CD4-positive, alpha-beta memory T cell (primary cell): ENCODE measurements at places on chromosomes 3 and 15.

GRCh38 chr15:39629371-39629770, 48.5 kb downstream of the THBS1 start:
- H3K27me3 ChIP-seq, result no peaks in the 10 kb centered on the region
- peak; percentile 63 for DNase-seq
- no peaks in the 10 kb centered on the region for H3K36me3 ChIP-seq
- H3K27ac ChIP-seq, result peak overlapping the region; percentile 62
- peaks cover 72% of the 10 kb centered on the region for H3K4me1 ChIP-seq
- no peak overlapping the region for H3K4me3 ChIP-seq

GRCh38 chr3:192371870-192372400, 355.4 kb downstream of the FGF12 start:
- no peaks in the 10 kb centered on the region for H3K4me1 ChIP-seq
- H3K27ac ChIP-seq, result no peak overlapping the region
- no peaks in the 10 kb centered on the region for H3K27me3 ChIP-seq
- H3K36me3 ChIP-seq, result no peaks in the 10 kb centered on the region
- DNase-seq, result no peak
- no peak overlapping the region for H3K4me3 ChIP-seq

GRCh38 chr15:47972738-47973137, 148.1 kb upstream of the SLC24A5 start:
- no peak for DNase-seq
- no peak overlapping the region for H3K27ac ChIP-seq
- H3K4me3 ChIP-seq, result no peak overlapping the region
- H3K4me1 ChIP-seq, result no peaks in the 10 kb centered on the region
- no peaks in the 10 kb centered on the region for H3K27me3 ChIP-seq

DNA sequence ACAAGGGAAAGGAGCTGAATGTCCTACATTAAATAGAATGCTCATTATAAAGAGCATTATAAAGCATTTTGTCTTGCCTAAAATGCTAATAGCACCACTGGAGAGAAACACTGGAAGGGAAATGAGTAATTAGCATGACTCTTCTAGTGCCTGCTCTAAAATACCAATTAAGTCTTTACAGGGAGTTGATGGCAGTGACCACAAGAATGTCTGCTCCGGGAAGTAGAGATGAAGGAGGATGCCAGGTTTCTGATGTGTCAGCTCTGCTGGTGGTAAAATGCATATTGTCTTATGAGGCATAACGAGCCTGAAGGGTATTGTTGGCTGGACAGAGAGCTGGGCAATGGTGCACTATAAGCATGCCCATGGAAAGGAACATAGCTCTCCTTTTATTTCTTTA, 49.5 kb downstream of the MYLK start:
- no peaks in the 10 kb centered on the region for H3K27me3 ChIP-seq
- H3K4me1 ChIP-seq, result no peaks in the 10 kb centered on the region
- no peaks in the 10 kb centered on the region for H3K36me3 ChIP-seq
- no peak overlapping the region for H3K4me3 ChIP-seq

GRCh38 chr3:125160606-125161371, 51.8 kb downstream of the SLC12A8 start:
- no peaks in the 10 kb centered on the region for H3K36me3 ChIP-seq
- H3K4me3 ChIP-seq, result no peak overlapping the region
- DNase-seq, result no peak
- no peaks in the 10 kb centered on the region for H3K4me1 ChIP-seq
- no peaks in the 10 kb centered on the region for H3K27me3 ChIP-seq
- no peak overlapping the region for H3K27ac ChIP-seq

DNA sequence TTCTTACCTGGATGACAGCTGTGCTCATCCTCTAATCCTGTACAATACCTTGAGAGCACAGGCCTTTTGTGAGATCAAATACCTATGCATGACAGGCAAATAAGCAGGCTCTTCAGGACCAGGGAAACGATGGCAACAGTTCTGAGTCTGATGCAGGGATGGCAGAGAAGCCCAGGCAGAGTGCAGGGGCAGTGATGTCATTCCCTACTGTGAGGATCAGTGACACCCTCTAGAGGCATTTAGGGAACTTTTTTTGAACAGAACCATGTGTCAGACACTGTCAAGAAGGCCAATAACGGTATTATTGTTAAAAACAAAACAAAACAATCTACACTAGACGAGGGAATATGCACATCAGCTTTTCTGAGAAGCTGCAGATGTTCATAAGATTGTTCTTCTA, 314.8 kb upstream of the CTDSPL start:
- H3K4me1 ChIP-seq, result no peaks in the 10 kb centered on the region
- H3K36me3 ChIP-seq, result no peaks in the 10 kb centered on the region
- H3K4me3 ChIP-seq, result no peak overlapping the region

- no peaks in the 10 kb centered on the region for H3K36me3 ChIP-seq
- no peak overlapping the region for H3K27ac ChIP-seq
- H3K27me3 ChIP-seq, result no peaks in the 10 kb centered on the region
- H3K4me1 ChIP-seq, result no peaks in the 10 kb centered on the region
Measured at GRCh38 chr3:134710313-134710680, 59.5 kb upstream of the KY start.

DNA sequence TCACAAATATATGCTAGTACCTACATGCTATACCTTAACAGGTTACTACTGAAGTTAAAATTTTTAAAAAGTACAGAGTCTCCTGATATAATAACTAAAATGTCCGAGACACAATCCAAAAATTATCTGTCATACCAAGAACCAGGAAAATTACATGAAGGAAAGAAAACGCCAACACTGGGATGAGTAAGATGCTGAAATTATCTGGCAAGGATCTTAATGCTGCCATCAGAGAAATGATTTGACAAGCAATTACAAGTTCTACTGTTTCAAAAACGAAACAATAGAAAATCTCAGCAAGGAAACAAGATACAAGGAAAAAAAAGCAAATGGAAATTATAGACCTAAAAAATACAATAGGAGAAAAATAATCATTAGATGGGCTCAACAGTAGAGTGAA, 92.5 kb downstream of the UBE3A start:
- H3K4me1 ChIP-seq, result no peaks in the 10 kb centered on the region
- peaks cover 7% of the 10 kb centered on the region for H3K36me3 ChIP-seq
- no peaks in the 10 kb centered on the region for H3K27me3 ChIP-seq

GRCh38 chr3:63863150-63864007, at the start of the genes ATXN7 and THOC7:
Gene ATXN7 (plus strand): TSS chr3:63863867. CDS start chr3:63912599, 48,732 bp downstream.
Gene THOC7 (minus strand): TSS chr3:63863805. CDS start chr3:63863790, 15 bp downstream.
- peak within 1 kb of the TSS; percentile 68 for H3K4me3 ChIP-seq
- H3K27me3 ChIP-seq, result no peaks in the 10 kb centered on the region
- peak; percentile 77 for DNase-seq
- H3K4me1 ChIP-seq, result peaks cover 40% of the 10 kb centered on the region
- no peaks in the 10 kb centered on the region for H3K36me3 ChIP-seq
- peak within 1 kb of the TSS; percentile 76 for H3K27ac ChIP-seq

- DNase-seq, result no peak
- H3K36me3 ChIP-seq, result no peaks in the 10 kb centered on the region
- H3K27me3 ChIP-seq, result no peaks in the 10 kb centered on the region
- H3K4me1 ChIP-seq, result no peaks in the 10 kb centered on the region
- no peak overlapping the region for H3K27ac ChIP-seq
- no peak overlapping the region for H3K4me3 ChIP-seq
Measured at GRCh38 chr15:49492830-49493229, 69.8 kb downstream of the FGF7 start.

- DNase-seq, result no peak
- no peak overlapping the region for H3K4me3 ChIP-seq
- H3K27me3 ChIP-seq, result no peaks in the 10 kb centered on the region
Measured at GRCh38 chr3:115040673-115041286, 106.3 kb downstream of the ZBTB20 start.

- H3K4me3 ChIP-seq, result no peak overlapping the region
- no peaks in the 10 kb centered on the region for H3K4me1 ChIP-seq
- H3K27ac ChIP-seq, result no peak overlapping the region
- DNase-seq, result no peak
- H3K27me3 ChIP-seq, result no peaks in the 10 kb centered on the region
Measured at GRCh38 chr3:54322354-54322753, 200.0 kb downstream of the CACNA2D3 start.

- H3K4me1 ChIP-seq, result peaks cover 11% of the 10 kb centered on the region
- no peak overlapping the region for H3K27ac ChIP-seq
- H3K27me3 ChIP-seq, result no peaks in the 10 kb centered on the region
- no peak for DNase-seq
Measured at GRCh38 chr3:13112521-13113345, 39.5 kb upstream of the IQSEC1 start.

GRCh38 chr3:45034612-45035252, 8.6 kb downstream of the CLEC3B start:
- no peak overlapping the region for H3K27ac ChIP-seq
- no peak for DNase-seq
- no peaks in the 10 kb centered on the region for H3K27me3 ChIP-seq

DNA sequence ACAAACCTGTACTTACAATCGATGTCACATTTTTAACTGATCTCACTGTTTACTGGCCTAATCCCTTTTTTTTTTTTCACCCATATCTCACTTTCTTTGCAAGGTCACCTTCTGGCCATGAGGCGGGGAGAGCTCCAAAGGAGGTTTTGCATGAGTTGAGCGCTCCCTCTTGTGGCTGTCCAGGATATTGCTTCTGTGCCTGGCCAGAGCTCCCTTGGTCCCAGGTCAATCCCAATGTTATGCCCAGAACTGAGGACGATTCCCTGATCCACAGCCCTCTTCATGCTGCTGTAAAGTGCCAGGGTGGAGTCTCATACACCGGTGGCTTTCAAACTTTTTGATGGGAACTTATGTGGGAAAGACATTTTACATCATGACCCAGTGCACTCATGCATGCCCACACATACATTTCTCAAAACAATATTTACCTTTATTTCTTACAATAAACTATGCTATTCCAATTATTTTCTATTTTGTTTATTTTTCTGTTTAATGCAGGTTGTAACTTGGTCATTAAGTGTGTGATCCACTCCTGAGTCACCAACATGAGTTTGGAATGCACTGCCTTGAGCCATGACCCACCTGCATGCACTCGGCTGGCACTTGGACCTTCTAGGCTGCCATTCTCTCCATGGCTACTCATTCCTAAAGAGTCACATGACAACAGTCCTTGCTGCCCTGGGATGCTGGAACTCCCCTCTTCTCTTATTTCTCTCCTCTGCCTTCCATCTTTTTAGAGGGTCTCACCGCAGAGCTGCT, 9.6 kb upstream of the SST start:
- H3K4me1 ChIP-seq, result no peaks in the 10 kb centered on the region
- no peak overlapping the region for H3K4me3 ChIP-seq
- no peak overlapping the region for H3K27ac ChIP-seq
- DNase-seq, result peak; percentile 52
- no peaks in the 10 kb centered on the region for H3K36me3 ChIP-seq

- H3K27me3 ChIP-seq, result no peaks in the 10 kb centered on the region
- no peak overlapping the region for H3K4me3 ChIP-seq
- H3K27ac ChIP-seq, result no peak overlapping the region
- DNase-seq, result no peak
- H3K36me3 ChIP-seq, result no peaks in the 10 kb centered on the region
Measured at GRCh38 chr3:94024385-94024784, 4.0 kb downstream of the STX19 start.

- no peak for DNase-seq
- H3K4me1 ChIP-seq, result no peaks in the 10 kb centered on the region
- H3K36me3 ChIP-seq, result no peaks in the 10 kb centered on the region
- H3K4me3 ChIP-seq, result no peak overlapping the region
Measured at GRCh38 chr3:120497818-120498217, 47.0 kb upstream of the FSTL1 start.

DNA sequence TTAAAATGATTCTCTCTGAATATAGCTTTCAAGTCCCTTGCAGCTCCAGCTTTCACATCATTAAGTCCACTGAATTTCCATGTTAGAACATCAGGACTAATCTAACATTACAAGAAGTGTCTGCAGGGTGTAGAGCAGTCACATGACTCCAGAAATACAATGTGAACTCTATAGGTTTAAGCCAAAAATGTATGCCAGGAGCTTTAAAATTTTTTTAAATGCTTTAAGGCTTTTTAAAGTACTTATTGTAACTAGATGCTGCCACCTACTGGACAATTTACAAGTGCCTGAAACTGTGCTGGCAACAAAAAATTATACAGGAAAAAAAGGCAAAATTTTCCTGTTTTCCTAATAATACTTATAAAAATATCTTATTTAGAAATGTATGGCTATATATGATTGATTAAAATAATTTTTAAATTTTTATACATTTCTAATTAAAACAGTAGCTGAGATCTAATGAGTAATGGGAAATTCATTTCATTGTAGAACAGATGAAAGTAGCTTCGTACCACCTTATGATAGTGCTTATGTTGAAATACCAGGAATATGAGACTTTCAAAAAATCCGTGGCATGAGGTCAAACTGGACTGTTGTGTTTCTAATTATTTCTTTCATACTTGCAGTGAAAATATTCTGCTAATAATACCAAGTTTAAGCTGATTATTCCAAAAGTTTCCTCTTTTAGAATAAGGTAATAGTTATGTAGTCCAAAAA, 25.7 kb downstream of the FSIP1 start:
- H3K36me3 ChIP-seq, result no peaks in the 10 kb centered on the region
- peak; percentile 55 for DNase-seq
- H3K4me3 ChIP-seq, result no peak overlapping the region
- no peaks in the 10 kb centered on the region for H3K27me3 ChIP-seq
- H3K27ac ChIP-seq, result no peak overlapping the region

DNA sequence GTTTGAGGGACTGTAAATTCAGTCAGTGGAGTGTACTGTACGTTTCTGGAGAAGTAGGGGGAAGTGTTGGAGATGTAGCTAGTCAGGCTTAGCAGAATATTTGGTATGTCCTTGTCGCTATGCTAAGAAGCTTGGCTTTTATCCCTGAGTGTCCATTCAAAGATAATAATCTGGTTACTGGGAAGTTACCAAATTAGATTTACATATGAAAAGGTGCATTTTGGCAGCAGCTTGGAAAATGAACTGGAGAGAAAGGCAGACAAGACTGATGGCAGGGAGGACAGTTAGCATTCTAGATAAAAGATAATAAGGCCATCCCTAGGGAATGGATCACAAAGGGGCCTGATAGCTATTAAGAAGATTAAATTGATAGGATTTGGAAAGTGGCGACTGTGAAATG, 58.7 kb downstream of the P2RY1 start:
- H3K4me1 ChIP-seq, result no peaks in the 10 kb centered on the region
- no peak for DNase-seq
- no peak overlapping the region for H3K4me3 ChIP-seq
- no peaks in the 10 kb centered on the region for H3K27me3 ChIP-seq

DNA sequence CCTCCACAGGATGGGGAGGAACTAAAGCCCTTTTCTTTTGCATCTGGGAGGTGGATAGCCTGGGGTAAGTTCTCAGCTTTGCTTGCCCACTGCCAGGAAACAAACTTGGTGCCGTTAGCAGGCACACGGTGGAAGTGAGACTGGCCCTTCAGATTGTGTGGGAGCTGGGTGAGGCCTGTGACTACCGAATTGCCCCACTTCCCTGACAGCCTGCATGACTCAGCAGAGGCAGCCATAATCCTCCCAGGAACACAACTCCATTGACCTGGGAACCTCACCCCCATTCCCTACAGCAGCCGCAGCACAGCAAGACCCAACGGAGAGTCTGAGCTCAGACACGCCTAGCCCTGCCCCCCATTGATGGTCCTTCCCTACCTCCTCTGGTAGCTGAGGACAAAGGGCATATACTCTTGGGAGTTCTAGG, 282.6 kb downstream of the KLF13 start:
- H3K4me1 ChIP-seq, result no peaks in the 10 kb centered on the region
- no peaks in the 10 kb centered on the region for H3K27me3 ChIP-seq
- no peak overlapping the region for H3K4me3 ChIP-seq
- H3K36me3 ChIP-seq, result no peaks in the 10 kb centered on the region
- no peak overlapping the region for H3K27ac ChIP-seq

GRCh38 chr3:188134856-188135255, 19.1 kb upstream of the LPP start:
- no peak for DNase-seq
- no peak overlapping the region for H3K4me3 ChIP-seq
- H3K4me1 ChIP-seq, result no peaks in the 10 kb centered on the region
- no peaks in the 10 kb centered on the region for H3K27me3 ChIP-seq
- no peak overlapping the region for H3K27ac ChIP-seq

- DNase-seq, result peak; percentile 81
- H3K4me1 ChIP-seq, result peaks cover 52% of the 10 kb centered on the region
- H3K27ac ChIP-seq, result peak within 1 kb of the TSS; percentile 86
- no peaks in the 10 kb centered on the region for H3K27me3 ChIP-seq
Measured at GRCh38 chr3:20039765-20040547, at the start of gene KAT2B. Gene KAT2B (plus strand): TSS chr3:20040446. CDS start chr3:20040478, 32 bp downstream.
